ENCODE measurements at places on chromosomes 7 and 10. TPM values are rescaled to one million over a fixed set of nuclear protein-coding genes. Genes with fewer than 3 reads are reported as not detected.
A peak's percentile ranks its signal among the peaks of the same experiment; 100 is the strongest.

GRCh38 chr7:2405601-2406345 lies 2.4 kb downstream of the CHST12 start:
- no peaks in the 10 kb centered on the region for H3K36me3 ChIP-seq
- H3K27ac ChIP-seq = no peak overlapping the region
- DNase-seq = no peak
- H3K4me1 ChIP-seq = peaks cover 38% of the 10 kb centered on the region

Gene KDM7A
- 16.8 TPM for total RNA-seq

DNA sequence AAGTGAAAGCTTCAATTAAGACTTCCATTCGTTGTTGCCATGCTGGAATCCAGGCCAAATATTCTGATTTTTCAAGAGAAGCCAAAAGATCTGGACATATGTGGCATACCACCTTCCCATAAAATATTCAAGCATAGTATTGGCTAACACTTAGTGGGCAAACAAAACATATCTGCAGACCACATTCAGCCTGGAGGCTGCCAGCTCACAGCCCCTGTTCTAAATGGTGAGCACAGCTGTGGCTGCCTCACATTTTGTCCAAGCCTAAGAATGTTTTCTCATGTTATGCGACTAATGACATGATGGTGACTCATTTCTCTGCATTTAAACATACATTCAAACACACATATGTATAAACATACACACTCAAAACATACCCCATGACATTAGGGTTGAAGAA lies 10.6 kb upstream of the CALU start:
- no peak overlapping the region for H3K27ac ChIP-seq
- H3K4me1 ChIP-seq = peaks cover 4% of the 10 kb centered on the region
- no peaks in the 10 kb centered on the region for H3K36me3 ChIP-seq
- H3K4me3 ChIP-seq = no peak overlapping the region
- DNase-seq = no peak

GRCh38 chr10:18325889-18326531 lies 185.8 kb downstream of the CACNB2 start:
- H3K36me3 ChIP-seq = no peaks in the 10 kb centered on the region
- no peak overlapping the region for H3K27ac ChIP-seq
- no peak overlapping the region for H3K4me3 ChIP-seq
- no peaks in the 10 kb centered on the region for H3K27me3 ChIP-seq

Gene ZNF786
- 9.6 TPM for total RNA-seq

Gene FANK1
- total RNA-seq = 19.1 TPM

Gene DGKI
- 21.5 TPM for total RNA-seq

DNA sequence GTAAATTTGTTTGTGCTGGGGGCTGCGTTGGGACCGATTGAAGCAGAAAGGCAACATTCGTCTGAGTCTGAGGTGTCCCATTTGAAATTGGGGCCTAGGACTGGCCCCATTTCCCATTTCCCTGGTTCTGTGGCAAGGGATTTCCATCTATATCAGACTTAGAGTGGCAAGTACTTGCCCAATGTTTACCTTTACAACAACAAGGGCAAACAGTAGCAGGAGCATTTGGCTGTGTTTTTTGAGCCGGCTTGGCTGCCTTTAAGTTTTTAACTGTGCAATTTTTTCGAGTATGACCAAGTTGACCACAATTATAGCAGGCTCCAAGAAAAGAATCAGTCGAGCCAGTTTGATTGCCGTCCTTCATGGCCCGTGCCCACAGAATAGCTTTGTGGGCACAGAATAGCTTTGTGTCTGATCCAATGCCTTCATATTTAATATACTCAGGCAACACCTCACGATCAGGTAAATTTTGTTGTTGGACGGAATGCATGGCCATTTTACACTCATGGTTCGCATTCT lies 4.7 kb upstream of the CYP17A1 start:
- peaks cover 9% of the 10 kb centered on the region for H3K4me1 ChIP-seq
- no peak for DNase-seq
- no peaks in the 10 kb centered on the region for H3K27me3 ChIP-seq
- H3K36me3 ChIP-seq = no peaks in the 10 kb centered on the region
- H3K4me3 ChIP-seq = no peak overlapping the region
- no peak overlapping the region for H3K27ac ChIP-seq

- no peak overlapping the region for H3K4me3 ChIP-seq
- no peaks in the 10 kb centered on the region for H3K36me3 ChIP-seq
- DNase-seq = no peak
- no peaks in the 10 kb centered on the region for H3K27me3 ChIP-seq
Observed at GRCh38 chr10:22629852-22630233, 84.5 kb downstream of the PIP4K2A start.

Gene KCNIP2
- total RNA-seq = 11.0 TPM

- H3K36me3 ChIP-seq = no peaks in the 10 kb centered on the region
- peak overlapping the region; percentile 91 for H3K27ac ChIP-seq
- DNase-seq = peak; percentile 80
- H3K4me1 ChIP-seq = peaks cover 48% of the 10 kb centered on the region
- no peaks in the 10 kb centered on the region for H3K27me3 ChIP-seq
- no peak overlapping the region for H3K4me3 ChIP-seq
Observed at GRCh38 chr7:36037121-36037662, 115.9 kb upstream of the EEPD1 start.

GRCh38 chr10:73641328-73642060 lies at the start of gene MYOZ1:
Gene MYOZ1 (minus strand): TSS chr10:73641474. CDS start chr10:73640017, 1,457 bp downstream.
- H3K27me3 ChIP-seq = no peaks in the 10 kb centered on the region
- peaks cover 4% of the 10 kb centered on the region for H3K4me1 ChIP-seq
- no peak for DNase-seq

Gene ARL3
- 22.6 TPM for total RNA-seq

Gene VSTM2A
- 26.8 TPM for total RNA-seq

DNA sequence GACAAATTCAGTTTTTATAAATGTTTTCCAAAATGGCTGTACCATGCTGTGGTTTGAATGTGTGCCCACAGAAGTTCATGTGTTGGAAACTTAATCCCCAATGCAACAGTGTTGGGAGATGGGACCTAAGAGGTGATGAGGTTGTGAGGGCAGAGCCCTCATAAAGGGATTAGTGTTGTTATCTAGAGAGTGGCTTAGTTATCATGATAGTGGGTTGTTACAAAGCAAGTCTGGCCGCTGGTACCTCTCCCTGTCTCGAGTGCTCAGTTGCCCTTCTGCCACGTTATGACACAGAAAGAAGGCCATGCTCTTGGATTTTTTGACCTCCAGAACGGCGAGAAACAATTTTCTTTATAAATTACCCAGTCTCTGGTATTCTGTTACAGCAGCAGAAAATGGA lies 119.0 kb downstream of the BTAF1 start:
- H3K4me3 ChIP-seq = no peak overlapping the region
- H3K27me3 ChIP-seq = peaks cover 7% of the 10 kb centered on the region
- H3K36me3 ChIP-seq = no peaks in the 10 kb centered on the region
- H3K27ac ChIP-seq = no peak overlapping the region

GRCh38 chr10:99451981-99452380 lies 21.6 kb upstream of the GOT1 start:
- H3K4me1 ChIP-seq = no peaks in the 10 kb centered on the region
- no peak for DNase-seq
- H3K4me3 ChIP-seq = no peak overlapping the region
- peaks cover 17% of the 10 kb centered on the region for H3K27me3 ChIP-seq
- no peak overlapping the region for H3K27ac ChIP-seq

GRCh38 chr7:75993689-75994387 lies 557 bp downstream of the TMEM120A start:
- DNase-seq = no peak
- H3K36me3 ChIP-seq = peaks cover 32% of the 10 kb centered on the region
- peaks cover 44% of the 10 kb centered on the region for H3K4me1 ChIP-seq
- H3K27ac ChIP-seq = peak overlapping the region; percentile 85

Data from spinal cord (tissue), 10 donors.